ENCODE measurements at places on chromosomes 12 and 14.

DNA sequence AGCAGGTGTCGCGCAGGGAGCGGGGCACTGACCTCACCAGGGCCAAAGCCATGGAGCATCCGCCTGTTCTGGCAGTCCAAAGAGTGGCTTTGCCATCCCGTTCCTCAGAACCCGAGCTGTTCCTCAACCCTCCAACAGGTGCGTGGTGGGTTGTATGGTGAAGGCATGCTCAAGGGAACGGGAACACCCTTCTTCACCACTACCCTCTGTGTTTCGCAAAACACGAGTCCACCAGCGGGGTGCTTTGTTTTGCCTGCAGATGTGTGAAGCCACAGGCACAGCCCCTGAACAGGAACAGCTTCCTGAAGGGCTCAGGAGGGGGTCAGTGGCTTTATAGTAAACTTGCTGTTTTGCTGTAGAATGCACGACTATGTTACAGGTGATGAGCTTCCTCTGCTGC is 52.7 kb downstream of the SMOC1 start:
- DNase-seq, result no peak

DNA sequence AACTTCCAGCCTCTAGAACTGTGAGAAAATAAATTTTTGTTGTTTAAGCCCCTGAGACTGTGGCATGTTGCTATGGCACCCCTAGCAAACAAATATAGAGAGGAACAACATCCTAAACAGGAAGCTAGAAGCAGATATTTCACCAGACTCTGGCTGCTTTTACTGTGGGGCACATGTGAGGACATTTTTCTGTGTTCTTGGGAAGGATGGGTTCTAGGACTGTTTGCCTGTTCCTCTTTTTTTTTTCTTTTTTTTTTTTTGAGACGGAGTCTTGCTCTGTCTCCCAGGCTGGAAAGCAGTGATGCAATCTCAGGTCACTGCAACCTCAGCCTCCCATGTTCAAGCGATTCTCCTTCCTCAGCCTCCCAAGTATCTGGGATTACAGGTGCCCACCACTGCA is 4.2 kb upstream of the HRK start:
- DNase-seq, result no peak

DNA sequence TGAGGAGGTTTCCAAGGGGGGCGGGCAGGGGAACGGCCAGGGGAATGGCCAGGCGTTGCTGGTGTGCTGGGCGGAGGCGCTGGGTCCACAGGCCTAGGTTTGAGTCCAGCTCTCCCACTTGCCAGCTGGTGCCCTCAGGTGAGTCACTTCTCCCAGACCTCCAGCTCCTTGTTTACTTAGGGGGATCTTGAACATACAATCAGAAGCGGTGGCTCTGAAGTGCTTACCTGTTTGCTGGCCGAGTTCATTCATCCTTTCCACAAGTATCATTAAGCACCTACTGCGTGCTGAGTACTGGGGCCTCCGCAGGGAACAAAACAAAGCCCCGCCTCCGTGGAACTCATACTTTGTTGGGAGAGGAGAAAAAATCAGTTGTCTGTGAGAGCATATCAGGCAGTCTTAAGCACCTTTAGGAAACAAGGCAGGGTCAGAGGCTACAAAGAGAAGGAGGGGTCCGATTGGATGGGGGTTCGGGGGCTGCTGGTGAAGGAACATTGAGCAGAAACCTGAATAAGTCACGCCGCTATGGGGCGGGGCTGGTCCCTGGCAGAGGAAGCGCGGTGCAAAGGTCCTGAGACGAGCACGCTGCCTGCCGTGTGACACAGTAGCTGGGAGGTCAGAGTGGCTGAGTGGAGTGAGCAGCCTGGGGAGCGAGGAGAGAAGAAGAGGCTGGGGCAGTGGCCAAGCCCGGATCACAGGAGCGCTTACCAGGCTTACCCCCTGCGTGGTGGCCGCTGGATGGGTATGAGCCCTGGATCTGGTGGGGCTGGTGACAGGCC is 15.1 kb downstream of the MVK start:
- DNase-seq, result no peak

DNA sequence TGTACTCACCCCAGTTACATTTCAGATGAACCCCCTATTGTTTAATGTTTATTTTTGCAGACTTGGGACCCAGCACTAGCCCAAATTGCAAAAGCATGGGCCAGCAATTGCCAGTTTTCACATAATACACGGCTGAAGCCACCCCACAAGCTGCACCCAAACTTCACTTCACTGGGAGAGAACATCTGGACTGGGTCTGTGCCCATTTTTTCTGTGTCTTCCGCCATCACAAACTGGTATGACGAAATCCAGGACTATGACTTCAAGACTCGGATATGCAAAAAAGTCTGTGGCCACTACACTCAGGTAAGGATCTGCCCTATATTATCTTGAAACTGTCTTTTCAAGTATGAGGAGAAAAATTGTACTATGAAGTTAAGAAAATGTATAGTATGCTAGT is 1.2 kb downstream of the GLIPR1 start:
- DNase-seq, result peak; percentile 57

DNA sequence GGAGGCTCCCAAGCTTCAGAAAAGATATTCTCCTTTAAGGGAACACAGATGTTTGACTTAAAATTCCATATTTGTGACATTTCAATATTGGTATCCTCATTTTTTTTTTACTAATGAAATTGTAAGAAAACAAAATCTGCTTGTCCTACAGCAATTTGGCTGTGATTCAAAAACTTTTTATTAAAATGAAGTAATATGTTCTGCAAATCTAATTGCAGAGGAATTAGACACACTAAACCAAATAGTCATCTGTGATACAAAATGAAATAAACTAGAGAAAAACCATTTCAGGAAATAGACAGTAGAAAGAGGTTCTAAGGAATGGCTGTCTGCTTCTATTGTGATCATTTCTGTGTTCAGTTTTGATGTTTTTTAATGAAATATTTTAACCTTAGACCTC is 50.1 kb upstream of the HIF1A start:
- no peak for DNase-seq

DNA sequence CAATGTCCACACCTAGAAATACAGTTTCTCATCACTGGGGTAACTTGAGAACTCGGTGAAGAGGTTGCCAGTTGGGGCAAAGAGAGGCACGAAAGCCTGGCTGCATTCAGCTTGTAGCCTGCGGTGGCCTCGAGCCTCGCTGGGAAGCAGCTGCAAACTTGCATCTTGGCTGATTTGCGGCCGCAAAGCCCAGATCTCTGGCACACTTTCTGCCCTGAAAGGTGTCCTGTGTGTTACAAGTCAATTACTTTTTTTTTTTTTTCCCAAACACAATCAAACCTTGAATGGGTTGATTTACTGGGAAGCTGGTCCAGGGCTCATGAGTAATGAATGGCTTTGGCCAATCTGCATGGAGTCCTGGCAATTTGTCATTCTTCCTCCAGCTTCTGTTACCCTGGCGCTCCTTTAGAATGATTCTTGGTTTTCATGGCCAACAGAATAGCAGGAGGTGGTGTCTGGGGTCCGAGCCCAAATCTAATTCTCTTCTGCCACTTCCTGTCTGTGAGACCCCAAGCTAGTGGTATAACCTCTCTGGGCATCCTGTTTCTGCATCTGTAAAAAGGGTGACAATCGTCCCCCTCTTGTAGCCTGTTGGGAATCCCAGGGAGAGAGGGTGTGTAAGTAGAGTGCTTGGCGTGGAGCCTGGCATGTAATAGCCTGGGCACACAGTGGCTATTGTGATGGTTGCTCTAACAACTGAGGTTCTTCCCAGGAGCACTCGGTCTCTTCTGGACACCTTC is 6.7 kb downstream of the BCL7A start:
- no peak for DNase-seq

DNA sequence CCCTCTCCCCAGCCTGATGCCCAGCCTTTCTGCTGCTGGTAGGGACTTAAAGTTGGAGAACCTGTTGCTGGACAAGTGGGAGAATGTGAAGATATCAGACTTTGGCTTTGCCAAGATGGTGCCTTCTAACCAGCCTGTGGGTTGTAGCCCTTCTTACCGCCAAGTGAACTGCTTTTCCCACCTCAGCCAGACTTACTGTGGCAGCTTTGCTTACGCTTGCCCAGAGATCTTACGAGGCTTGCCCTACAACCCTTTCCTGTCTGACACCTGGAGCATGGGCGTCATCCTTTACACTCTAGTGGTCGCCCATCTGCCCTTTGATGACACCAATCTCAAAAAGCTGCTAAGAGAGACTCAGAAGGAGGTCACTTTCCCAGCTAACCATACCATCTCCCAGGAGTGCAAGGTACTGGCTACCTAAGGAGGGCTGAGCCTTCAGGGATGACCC is 1.6 kb downstream of the TSSK4 start:
- DNase-seq, result no peak

- peak; percentile 56 for DNase-seq
These were observed 92.9 kb upstream of the TBX3 start for GRCh38 chr12:114776731-114777442.

- DNase-seq, result no peak
These were observed 168.1 kb upstream of the PELI2 start for GRCh38 chr14:55950135-55950534.

GRCh38 chr12:94208622-94208966 is 60.2 kb downstream of the PLXNC1 start:
- DNase-seq, result no peak

DNA sequence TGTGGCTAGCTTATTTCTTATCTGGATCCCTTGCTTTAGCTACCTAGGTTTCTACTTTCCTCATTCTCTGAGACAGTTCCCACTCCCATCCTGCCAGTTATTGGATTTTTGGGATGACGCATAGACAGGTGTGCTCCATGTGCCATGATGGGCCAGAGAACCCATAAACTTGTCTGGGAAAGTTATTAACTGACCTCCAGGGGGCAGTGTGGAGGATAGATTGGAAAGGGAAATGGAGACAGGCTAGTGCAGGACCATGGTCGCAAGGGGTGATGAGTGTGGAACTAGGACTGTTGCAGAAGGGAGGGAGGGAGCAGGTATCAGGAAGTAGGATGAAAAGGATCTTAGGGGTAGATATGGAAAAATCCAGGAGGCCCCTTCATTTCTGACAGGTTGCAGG is 80.3 kb downstream of the ESRRB start:
- DNase-seq, result peak; percentile 23

GRCh38 chr14:77133720-77134338 is 7.8 kb downstream of the ZDHHC22 start:
- peak; percentile 71 for DNase-seq

DNA sequence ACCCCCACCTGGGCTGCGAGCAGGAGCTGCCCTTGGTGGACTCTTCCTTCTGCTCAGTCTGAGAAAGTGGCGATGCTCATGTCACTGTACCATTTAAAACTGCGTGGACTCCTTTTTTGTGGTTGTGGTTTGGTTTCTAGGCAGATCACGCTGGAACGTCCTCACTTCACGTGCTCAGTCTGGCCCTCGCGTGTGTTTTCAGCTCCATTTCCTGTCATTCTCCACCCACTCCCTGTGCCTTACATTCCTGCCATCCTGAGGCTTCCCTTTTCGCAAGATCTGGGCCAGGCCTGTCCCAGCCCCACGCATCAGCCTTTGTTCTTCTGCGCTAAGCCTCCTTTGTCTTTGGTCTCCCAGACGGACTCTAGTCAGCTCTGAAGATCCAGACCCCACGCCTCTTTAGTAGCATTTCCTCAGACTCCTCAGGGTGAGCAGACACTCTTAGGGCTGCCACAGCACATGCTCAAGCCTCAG is 105.4 kb downstream of the FBXL14 start:
- peak; percentile 82 for DNase-seq

- DNase-seq, result no peak
These were observed 1.9 kb downstream of the IFNG-AS1 start for GRCh38 chr12:67991158-67991557.

- peak; percentile 0 for DNase-seq
These were observed 277.4 kb upstream of the SOX5 start for GRCh38 chr12:24226745-24227350.

GRCh38 chr14:99600232-99600888 is 3.6 kb downstream of the CCDC85C start:
- no peak for DNase-seq

- peak; percentile 95 for DNase-seq
These were observed at the start of gene LRRC23 for GRCh38 chr12:6904280-6905276. LRRC23 (plus strand) TSS chr12:6904822; CDS start chr12:6905634, 812 bp downstream.

DNA sequence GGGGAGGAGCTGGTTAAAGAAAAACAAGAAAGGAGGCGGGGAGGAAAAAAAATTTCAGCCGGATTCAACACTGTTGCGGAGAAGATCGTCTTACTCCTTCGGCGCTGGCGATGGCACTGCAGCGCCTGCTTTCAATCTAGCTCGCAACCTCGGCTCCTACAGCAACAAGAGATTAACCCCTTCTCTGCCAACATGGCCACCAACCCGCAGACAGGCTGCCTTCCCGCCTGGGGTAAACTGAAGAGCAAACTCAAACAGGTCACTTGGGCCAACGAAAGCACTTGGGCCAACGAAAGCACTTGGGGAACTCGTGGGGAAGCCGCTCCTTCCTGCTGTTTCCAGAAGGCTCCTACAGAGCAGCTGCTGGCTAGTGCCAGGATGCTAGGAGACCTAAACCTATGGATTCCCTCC is 73.7 kb downstream of the CIT start:
- peak; percentile 67 for DNase-seq

DNA sequence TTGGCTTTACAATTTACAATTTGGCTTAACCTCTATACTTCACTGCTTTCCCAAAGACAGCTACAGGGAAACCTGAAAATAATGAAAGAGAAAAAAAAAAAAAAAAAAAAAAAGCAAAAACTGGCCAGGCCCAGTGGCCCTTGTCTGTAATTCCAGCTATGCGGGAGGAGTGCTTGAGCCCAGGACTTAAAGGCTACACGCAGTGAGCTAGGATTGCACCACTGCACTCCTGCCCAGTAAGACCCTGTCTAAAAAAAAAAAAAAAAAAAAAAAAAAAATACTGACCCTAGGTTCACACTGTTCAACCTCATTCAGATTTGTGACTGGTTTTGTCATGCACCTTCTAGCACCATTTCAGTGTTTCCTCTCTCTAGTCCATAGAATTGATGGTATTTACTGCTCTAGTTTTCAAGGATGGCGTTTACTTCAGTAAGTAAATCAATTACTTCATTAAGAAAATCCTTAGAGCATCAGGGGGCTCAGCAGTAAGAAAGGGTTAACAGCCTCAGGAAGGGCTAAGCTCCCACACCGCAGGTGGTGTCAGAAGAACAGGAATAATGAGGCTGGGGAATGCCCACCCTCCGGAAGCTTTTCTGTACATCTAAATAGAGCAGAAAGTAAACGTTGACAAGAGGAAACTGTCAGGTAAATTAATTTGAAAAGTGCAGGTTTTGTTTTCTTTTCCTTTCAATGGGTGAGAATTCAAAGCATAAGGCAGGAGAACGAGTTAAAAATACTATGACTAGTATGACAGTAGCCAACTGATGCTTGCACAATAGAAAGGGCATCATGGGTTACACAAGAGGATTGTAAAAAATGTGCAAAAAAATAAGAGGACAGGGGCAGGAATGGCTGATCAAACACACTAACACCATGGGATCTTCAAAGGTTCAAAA is 115.0 kb upstream of the MDM1 start:
- no peak for DNase-seq

- DNase-seq, result peak; percentile 62
These were observed 20.1 kb downstream of the BICD1 start for GRCh38 chr12:32126720-32127119.

DNA sequence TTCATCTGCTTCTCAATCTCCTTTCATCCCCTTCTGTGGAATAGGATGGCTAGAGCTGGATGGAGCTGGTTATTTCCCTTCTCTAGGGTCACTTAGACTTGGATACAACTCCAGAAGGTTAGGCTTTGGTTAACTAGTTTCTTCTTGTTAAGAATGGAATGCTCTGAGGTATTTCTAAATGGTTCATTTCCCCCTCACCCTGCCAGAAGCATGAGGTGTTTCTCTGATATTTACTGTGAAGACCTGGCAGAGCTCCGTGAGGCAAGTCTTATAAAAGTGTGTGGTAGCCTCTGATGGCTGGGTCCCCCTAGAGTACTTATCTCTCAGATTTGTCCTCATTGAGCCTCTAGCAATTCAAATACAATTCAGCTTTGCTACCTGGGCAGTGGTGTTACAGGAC is 207.9 kb downstream of the SLC16A7 start:
- DNase-seq, result no peak
